RWPE1 (cell line): ENCODE measurements at places on chromosomes 2 and 18.

- DNase-seq, result no peak
These were observed 131.2 kb downstream of the CBLN2 start for GRCh38 chr18:72412927-72413326.

GRCh38 chr2:141701618-141702017, 429.2 kb downstream of the LRP1B start:
- DNase-seq, result no peak

GRCh38 chr2:44952806-44953498, 11.4 kb downstream of the SIX3 start:
- DNase-seq, result no peak

- DNase-seq, result no peak
These were observed 58.6 kb downstream of the ZEB2 start for GRCh38 chr2:144461308-144461766.

DNA sequence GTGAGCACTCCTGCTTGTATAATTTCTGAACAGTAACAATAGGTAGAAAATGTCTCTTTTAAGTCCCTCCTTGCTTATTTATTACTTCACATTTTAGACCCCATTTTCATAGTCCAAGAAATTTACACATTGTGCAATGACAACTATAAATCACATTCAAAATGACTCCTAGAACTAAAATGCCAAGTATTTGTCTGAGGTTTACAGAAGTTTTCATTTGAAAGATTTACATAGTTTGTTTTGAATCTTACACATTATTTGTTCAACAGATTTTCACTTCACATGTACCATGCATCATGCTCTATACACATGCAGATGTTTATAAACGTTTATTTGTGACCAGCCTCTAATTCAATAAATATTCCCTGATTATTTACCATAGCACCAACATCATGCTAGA, 15.7 kb upstream of the TRIB2 start:
- DNase-seq, result no peak

- DNase-seq, result no peak
These were observed 466.0 kb downstream of the NYAP2 start for GRCh38 chr2:225865468-225865867.

GRCh38 chr18:13878857-13879256, 36.5 kb downstream of the MC2R start:
- DNase-seq, result no peak

DNA sequence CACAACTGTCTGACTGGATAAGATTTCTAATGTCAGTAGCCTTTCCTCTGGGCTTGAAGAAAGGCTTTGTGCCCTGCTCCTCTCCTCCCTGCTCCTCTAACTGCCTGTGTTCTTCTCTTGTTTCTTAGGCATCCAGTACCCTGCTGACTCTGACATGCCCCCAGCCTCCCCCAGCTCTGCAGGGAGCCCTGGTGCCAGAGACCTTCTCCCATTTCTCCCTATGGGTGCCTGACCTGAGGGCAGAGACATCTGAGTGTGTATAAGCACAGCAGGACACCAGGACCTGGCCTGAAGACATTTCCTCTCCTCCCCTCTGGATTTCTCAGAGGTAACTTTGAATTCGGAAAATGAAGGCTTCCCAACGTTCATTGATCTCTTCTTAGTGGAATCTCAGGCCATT, 23.6 kb downstream of the RNF144A start:
- DNase-seq, result no peak

- no peak for DNase-seq
These were observed 872 bp downstream of the ASB1 start for GRCh38 chr2:238427435-238428162.

DNA sequence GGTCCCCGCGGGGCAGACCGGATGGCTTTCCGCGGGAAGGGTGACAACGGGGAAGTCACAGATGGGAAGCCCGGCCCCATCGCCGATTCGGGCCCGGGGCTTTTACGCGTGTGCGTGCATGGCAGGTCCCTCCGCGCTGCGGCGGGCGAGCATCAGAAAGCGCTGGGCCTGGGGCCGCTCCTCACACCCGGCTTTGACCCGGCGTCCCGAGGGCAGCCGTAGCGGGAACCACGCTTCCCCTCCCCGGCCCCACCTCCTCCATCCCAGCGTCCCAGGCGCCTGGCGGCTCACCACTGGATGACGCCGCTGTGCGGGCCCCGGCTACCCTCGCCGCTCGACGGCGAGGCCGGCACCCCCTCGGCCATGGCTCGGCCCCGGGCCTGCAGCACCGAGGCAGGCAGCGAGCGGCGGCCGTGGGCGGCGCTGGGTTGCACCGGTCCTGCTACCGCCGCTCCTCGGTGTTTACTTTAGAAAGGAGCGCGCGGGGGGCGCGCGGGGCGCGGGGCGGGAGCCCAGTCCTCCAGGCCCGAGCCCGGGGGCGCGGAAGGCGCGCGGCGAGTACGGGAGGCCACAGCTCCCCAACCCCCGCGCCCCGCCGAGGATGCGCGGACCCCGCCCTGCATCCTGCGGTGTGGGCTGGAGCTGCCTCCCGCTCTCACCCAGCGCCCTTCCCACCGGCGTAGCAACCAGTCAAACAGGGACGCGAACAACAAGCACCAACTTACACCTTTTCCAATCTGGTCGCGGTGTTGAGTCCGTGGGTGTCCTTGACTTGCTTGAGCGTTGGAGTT, 806 bp downstream of the RFX8 start:
- DNase-seq, result peak; percentile 45

GRCh38 chr2:9419541-9419940, 3.8 kb downstream of the ITGB1BP1 start:
- DNase-seq, result no peak

- no peak for DNase-seq
These were observed 417.9 kb downstream of the CDH7 start for GRCh38 chr18:66168685-66169235.

- DNase-seq, result no peak
These were observed 15.2 kb upstream of the ZFP36L2 start for GRCh38 chr2:43241558-43241957.

DNA sequence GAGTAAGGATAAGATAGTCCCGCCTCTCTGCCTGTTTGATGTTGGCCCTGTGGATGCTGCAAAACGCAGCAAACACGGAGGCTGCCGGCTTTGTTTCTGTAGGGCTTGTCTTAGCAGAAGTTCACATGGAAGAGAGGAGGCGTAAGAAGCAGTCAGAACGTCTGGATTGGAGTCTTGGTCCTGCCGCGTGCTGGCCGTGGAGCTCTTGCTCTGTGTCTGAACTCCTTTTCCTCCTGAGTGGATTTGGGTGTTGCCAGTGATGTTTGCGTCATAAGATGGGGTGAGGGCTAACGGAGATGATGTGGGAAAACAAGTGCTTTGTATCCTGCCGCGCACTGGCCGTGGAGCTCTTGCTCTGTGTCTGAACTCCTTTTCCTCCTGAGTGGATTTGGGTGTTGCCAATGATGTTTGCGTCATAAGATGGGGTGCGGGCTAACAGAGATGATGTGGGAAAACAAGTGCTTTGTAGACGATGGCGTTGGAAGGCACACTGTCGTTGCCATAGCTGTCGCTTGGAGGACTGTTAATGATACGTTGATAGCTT, 240.9 kb downstream of the AGAP1 start:
- DNase-seq, result no peak

DNA sequence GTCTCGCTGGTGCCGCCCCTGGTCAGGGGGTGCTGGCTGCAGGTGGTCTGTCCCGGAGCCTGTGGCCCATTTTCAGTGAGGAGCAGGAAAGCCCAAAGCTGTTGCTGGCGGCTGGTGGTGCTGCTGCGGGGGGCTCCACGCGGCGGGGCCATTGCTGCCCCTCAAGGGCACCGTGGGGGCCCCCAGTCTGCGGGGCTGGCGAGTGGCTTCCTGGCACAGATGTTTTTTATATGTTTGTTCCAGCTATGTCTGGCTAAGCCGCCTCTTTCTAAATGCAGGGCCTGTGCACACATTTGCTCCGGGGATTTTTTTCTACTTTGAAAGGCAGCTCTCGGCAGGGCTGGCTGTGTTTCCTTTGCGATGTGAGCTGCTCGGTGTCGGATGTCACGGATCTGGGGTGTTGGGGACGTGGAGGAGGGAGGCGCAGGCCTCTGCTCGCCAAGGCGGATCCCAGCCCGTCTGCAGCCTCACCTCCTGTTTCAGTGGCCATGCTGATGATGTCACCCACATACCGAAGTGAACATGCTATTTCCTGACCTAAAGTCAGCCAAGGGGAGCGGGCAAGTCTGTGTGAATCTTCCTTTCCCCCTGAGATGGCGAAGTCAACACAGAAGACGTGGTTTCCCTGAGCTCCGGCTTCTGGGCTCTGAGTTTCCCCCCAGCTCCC, 112.0 kb upstream of the CTDP1 start:
- peak; percentile 88 for DNase-seq

DNA sequence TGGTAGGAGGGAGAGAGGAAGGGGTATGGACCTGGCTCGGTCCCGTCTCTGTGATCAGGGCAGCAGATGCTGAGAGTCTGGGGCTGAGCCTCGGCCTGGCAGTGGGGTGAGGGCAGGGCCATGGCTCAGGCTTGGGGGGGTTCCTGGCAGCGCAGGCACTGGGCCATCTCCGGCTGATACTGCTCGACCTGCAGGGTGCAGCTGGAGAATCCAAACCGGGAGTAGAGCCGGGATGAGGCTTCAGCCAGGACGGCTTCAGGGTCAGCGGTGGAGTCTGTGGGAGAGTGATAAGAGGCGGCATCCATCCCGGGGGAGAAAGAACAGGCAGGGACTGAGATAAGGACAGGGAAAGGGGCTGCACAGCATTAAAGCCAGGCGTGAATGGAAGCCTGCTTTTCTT, 7.7 kb downstream of the SLC30A3 start:
- DNase-seq, result no peak

DNA sequence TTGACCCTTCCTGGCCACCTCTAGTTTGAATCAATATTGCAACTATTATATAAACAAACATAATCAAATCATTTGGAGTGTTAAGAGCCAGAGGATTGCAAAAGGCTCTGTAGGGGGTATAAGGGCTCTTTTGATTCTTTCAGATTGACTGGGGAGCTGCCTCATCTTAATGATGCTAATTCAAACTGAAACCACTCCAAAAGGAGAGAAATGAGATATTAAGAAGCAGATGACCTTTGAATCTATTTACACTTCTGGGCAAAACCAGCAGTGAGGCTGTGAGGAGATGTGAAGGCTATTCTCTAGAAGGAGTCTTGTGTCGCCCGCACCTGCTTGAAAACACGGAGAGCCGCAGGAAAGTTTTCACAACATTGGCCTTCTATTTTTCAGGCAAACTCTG, 311.2 kb upstream of the CRIM1 start:
- DNase-seq, result no peak

- DNase-seq, result peak; percentile 76
These were observed 65.3 kb downstream of the C1D start for GRCh38 chr2:67997528-67997900.

DNA sequence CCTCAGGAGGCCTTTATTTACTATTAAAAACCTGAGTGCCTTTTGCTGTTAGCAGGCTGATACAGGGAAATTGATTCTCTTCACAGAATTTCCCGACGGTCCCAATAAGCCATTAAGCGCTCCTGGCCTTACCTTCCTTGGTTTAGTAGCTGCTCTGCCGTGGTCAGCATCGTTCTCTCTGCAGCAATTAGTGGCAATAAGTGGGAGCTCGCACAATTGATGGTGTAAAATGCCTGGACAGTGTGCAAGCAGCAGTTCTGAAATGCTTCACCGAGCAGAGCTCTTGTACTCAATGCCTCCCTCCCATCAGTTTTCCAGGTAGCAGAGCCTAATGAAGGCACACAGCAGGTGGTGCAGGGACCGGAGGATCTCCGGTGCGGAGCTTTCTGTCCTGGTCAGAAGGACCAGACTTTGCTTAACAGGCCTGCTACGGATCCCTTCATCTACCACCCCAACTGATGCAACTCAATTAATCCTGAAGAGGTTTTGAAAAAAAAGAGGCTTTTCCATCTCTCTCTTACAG, 1.1 kb upstream of the LINC00305 start:
- DNase-seq, result no peak

DNA sequence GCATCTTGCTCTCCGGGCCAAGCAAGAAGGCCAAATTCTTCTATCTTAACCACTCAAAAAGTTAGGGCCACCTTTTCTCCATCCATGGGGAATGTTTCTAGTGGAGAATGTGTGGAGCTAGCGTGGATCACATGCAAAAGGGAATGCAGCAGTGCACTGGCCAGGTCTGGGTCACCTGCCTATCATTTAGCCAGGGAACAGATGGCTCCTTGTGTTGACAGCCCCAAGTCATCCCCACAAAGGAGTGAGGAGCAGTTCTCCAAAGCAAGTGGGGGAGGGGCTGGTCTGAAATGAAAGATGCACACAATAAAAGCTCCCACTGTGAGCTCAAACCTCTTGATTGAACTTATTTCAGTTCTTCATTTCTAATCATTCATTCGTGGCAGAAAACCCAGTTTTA, 19.1 kb downstream of the EPB41L3 start:
- DNase-seq, result no peak

- DNase-seq, result no peak
These were observed 46.8 kb downstream of the XRCC5 start for GRCh38 chr2:216155954-216156353.

DNA sequence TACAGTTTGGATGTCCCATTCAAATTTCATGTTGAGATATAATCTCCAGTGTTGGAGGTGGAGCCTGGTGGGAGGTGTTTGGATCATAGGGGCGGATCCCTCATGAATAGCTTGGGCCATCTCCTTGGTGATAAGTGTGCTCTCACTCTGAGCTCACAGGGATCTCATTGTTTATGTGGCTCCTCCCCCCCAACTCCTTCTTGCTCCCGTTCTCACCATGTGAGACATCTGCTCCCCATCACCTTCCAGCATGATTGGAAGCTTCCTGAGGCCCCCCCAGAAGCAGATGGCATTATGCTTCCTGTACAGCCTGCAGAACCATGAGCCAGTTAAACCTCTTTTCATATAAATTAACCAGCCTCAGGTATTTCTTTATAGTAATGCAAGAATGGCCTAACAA, 3.0 kb upstream of the INPP1 start:
- peak; percentile 26 for DNase-seq

GRCh38 chr2:214604861-214605260, 194.0 kb downstream of the VWC2L start:
- DNase-seq, result no peak

DNA sequence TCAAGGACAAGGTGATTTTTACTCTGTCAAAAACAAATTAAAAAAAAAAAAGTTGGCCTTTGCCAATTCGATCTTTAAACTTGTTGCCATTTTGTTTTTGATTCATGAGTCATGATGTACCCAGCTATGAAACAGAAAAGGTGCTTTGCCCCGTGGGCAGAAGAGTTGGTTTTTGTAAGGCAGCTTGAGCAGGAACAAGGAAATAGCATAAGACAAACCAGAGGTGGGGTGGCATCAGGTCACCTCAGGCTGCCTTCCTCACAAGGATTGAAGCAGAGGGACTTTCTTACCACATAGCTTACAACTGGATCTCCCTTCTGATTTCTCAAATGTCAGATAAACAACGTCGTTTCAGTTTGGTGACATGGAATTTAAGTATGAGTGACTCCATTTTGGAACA, 123.8 kb downstream of the ARL4C start:
- no peak for DNase-seq

DNA sequence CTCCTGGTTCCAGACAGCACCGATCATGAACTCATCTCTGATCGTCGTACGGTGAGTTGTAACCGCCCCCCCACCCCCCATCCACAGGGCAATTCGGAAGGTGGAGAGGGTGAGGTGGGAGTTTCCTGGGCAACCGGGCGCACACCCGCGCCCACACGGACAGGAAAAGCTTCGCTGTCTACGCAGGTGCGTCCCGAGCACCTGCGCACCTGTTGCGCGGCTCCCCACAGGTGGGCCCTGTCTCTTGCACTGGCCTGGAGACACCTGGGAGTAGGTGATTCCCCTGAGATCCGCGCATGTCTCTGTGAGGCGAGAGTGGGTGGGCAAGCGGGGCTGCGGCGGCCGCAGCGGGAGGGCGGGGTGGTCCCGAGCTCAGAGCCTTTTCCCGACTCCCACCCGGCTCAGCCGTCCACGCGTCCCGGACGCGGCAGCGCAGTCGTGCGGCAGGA, 459 bp upstream of the ATP6V1C2 start:
- no peak for DNase-seq

- DNase-seq, result no peak
These were observed 2.7 kb upstream of the IL1R1 start for GRCh38 chr2:102139851-102140250.
